ENCODE measurements at places on chromosomes 3 and 15.
A peak's percentile ranks its signal among the peaks of the same experiment; 100 is the strongest.

GRCh38 chr3:131704098-131704497, 201.3 kb upstream of the MRPL3 start:
- no peak for DNase-seq

DNA sequence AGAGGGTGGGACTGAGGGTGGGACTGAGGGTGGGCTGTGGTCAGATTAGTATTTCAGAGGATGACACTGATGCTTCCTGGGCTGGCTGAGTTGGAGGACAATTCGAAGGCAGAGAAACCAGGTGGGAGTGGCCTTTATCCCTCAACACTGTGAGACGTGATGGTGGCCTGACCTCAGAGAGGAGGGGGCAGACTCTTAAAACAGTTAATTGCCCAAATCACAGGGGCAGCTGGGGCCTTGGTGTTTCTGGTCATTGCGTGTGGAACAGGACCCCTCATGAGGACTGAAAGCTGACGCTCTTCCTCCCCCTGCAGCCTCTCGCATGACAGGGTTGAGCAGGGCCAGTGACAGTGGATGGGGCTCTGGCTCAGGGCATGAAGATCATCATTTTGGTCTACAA, 18.7 kb downstream of the DNASE1L3 start:
- no peak for DNase-seq

- DNase-seq, result no peak
Observed at GRCh38 chr15:77983091-77983707, 94.3 kb downstream of the TBC1D2B start.

- no peak for DNase-seq
Observed at GRCh38 chr3:149095487-149095886, 9.2 kb upstream of the HLTF start.

GRCh38 chr3:128149650-128150049, 3.6 kb upstream of the EEFSEC start:
- DNase-seq, result no peak

- no peak for DNase-seq
Observed at GRCh38 chr15:66649235-66649984, 52.6 kb upstream of the SMAD6 start.

- DNase-seq, result no peak
Observed at GRCh38 chr3:61562721-61563312, 1.4 kb downstream of the PTPRG start.

GRCh38 chr3:184786280-184786941, 25.6 kb upstream of the VPS8 start:
- no peak for DNase-seq

GRCh38 chr3:9897408-9898372, 5.0 kb upstream of the IL17RE start:
- DNase-seq, result peak; percentile 74

DNA sequence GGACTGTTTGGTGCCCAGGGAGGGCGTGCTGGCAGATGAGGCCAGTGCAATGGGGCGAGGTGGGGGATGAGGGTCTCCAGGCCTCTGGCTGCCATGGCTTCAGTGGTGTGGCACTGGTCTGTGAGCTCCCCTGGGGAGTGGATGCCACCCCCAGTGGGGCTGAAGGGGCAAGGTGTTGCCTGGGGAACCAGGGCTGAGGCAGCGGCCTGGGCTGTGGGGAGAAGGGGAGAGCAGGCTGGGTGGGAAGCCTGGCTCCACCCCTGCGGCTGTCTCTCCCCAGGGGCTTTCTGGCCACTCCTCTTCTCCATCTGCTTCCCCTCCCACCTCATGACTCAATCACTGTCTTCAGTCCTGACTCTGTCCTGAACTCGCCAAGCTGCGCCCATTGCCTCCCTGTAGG, 88.4 kb upstream of the TLE3 start:
- no peak for DNase-seq

GRCh38 chr3:127865941-127866340, 43.6 kb upstream of the MGLL start:
- DNase-seq, result no peak

DNA sequence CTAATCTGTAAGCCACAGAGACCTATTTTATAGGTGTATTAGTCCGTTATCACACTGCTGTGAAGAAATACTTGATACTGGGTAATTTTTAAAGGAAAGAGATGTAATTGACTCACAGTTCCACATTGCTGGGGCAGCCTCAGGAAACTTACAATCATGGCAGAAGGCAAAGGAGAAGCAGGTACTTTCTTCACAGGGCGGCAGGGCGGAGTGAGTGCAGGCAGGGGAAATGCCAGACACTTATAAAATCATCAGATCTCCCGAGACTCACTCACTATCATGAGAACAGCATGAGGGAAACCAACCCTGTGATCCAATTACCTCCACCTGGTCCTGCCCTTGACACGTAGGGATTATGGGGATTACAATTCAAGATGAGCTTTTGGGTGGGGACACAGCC, 108.7 kb downstream of the GALK2 start:
- DNase-seq, result no peak

GRCh38 chr15:80902298-80902801, 87.3 kb downstream of the MESD start:
- no peak for DNase-seq

DNA sequence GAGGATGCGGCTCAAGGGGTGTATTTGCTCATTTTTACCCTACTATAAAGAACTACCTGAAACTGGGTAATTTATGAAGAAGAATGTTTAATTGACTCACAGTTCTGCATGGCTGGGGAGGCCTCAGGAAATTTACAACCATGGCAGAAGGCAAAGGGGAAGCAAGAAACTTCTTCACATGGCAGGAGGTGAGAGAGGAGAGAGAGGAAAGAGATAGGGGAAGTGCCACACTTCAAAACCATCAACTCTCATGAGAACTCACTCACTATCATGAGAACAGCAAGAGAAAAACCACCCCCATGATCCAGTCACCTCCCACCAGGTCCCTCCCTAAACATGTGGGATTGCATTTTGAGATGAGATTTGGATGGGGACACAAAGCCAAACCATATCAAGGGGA, 192.7 kb downstream of the DIPK2A start:
- no peak for DNase-seq

- no peak for DNase-seq
Observed at GRCh38 chr15:88661041-88661700, 22.4 kb downstream of the ISG20 start.

- DNase-seq, result no peak
Observed at GRCh38 chr3:160973067-160973809, 131.9 kb downstream of the B3GALNT1 start.

Data from PC-9 (cell line).